ENCODE measurements at places on chromosomes 2 and 18.

GRCh38 chr2:29448096-29448688 lies 333.0 kb downstream of the CLIP4 start:
- no peak for DNase-seq

- no peak for DNase-seq
These were observed 171.9 kb downstream of the HRH4 start for GRCh38 chr18:24632158-24632988.

DNA sequence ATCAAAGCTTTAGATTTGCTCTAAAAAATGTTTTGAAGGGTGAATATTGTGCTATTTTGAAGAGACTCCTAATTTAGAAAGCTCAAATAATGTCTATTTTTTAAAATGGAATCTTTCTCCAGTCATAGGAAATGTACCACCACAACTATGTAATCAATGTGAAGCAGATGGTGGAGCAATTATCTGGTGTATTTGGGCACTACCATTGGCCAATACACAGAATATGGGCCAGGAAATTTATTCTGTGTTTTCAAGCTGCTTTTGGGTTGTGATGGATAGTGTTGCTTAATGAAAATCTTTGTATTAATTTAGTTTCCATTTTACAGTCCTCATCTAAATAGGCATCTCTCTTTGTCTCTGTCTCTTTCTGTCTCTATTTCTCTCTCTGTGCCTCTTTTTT lies 17.1 kb upstream of the VWC2L start:
- DNase-seq = no peak

DNA sequence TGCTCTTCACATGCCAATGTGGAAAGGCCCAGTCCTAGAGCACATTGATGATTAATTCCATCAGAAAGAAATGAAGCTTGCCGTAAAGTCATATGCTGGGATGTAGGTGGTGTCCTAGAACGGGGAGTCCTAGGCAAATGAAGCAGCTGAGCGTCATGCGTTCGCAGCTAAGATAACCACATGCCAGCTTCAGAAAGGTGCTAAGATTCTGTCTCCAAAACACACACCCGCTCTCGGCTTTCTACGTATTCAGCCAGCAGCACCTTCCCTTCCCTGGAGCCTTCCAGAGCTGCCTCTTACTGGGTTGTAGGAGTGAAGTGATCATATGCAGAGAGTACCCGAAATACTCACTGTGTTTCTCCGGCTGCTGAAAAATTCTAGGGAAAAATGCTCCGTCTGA lies 421.6 kb upstream of the ID2 start:
- DNase-seq = no peak

GRCh38 chr2:237315170-237315828 lies 98.7 kb downstream of the COL6A3 start:
- no peak for DNase-seq

GRCh38 chr18:75290737-75291358 lies 80.3 kb downstream of the TSHZ1 start:
- DNase-seq = no peak

DNA sequence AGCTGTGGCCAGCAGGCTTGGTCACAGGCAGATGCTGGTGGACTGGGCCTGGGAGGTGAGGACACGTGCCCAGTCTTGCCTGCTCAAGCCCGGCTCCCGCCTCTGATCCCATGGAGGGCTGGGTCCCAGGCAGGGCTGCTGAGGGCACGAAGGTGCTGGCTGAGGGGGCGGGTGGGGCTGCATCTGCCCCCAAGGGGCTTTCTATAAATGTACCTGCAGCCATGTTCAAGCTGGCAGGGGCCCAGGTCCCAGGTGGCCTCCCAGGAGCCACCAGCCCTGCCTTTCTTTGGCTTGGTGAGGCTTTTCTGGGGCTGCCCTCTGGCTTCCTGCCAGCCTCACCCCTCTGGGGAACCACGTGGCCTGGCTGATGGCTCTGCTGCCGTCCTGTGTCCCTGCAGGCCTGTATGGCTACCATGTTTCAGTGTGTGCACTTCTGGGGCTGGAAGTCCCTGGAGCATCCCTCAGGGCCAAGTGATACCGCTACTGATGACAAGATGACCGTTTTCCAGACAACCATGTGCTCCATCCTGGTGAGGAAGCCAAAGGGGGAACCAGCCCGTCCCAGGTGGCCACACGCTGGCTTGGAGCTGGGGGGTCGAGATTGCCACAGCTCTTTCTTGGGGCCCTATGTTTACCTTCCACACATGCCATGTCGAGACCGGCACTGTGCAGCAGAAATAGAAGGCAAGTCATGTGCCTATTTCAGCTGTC lies 23.2 kb downstream of the HJURP start:
- DNase-seq = no peak

DNA sequence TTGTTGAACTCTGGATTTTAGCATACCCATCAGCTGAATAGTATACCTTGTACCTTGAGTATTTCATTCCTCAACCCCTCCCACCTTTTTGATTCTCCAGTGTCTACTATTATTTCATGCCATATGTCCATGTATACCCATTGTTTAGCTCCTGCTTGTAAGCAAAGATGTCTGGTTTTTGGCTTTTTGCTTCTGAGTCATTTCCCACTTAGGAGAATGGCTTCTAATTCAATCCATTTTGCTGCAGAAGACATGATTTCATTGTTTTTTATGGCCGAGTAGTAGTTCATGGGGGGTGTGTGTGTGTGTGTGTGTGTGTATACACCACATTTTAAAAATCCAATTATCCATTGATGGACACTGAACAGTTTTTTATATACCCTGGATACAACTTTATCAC lies 24.3 kb upstream of the MOCOS start:
- DNase-seq = no peak
